ENCODE measurements at places on chromosomes 3 and 15. TPM values are rescaled to one million over a fixed set of nuclear protein-coding genes. Genes with fewer than 3 reads are reported as not detected.

DNA sequence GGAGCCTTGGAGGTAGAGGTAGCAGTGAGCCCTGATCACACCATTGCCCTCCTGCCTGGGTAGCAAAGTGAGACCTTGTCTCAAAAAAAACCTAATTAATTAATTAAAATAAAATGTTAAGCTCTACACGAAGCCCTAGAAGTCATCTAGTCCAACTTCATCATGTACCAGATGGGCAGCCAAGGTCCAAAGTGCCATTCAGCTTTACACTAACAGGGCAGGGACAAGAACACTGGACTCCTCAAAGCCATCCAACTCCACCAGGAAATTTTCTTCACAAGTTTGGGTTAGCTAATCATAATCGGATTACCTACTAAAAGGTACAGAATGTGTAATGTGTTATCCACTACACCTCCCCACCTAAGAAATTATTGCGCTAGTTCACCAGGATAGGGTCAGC is 48.8 kb downstream of the WWTR1 start:
- H3K27me3 ChIP-seq, result no peaks in the 10 kb centered on the region
- H3K27ac ChIP-seq, result no peak overlapping the region
- H3K4me1 ChIP-seq, result peaks cover 66% of the 10 kb centered on the region
- peaks cover 43% of the 10 kb centered on the region for H3K36me3 ChIP-seq
- H3K4me3 ChIP-seq, result no peak overlapping the region
- no peak for DNase-seq

Gene TNK2
- total RNA-seq, result 51.4 TPM

Gene HIGD2B
- not detected for total RNA-seq

Gene HDC
- not detected for total RNA-seq

- H3K36me3 ChIP-seq, result peaks cover 6% of the 10 kb centered on the region
- no peaks in the 10 kb centered on the region for H3K4me1 ChIP-seq
- no peak for DNase-seq
- H3K27ac ChIP-seq, result no peak overlapping the region
- no peaks in the 10 kb centered on the region for H3K27me3 ChIP-seq
Measured at GRCh38 chr3:140442621-140443020, 235.2 kb upstream of the TRIM42 start.

Gene HES1
- 13.7 TPM for total RNA-seq

GRCh38 chr3:80556763-80557162 is 789.0 kb upstream of the ROBO1 start:
- H3K4me1 ChIP-seq, result no peaks in the 10 kb centered on the region
- H3K27me3 ChIP-seq, result no peaks in the 10 kb centered on the region
- no peaks in the 10 kb centered on the region for H3K36me3 ChIP-seq
- no peak overlapping the region for H3K4me3 ChIP-seq
- no peak overlapping the region for H3K27ac ChIP-seq

Gene SEMA7A
- total RNA-seq, result 175 TPM
